ENCODE measurements at places on chromosomes 11 and 22. TPM values are rescaled to one million over a fixed set of nuclear protein-coding genes. Genes with fewer than 3 reads are reported as not detected.

GRCh38 chr11:116541460-116541859 is 231.3 kb downstream of the BUD13 start:
- no peak for DNase-seq

- no peak for DNase-seq
Measured at GRCh38 chr22:39204216-39204615, 40.6 kb downstream of the PDGFB start.

DNA sequence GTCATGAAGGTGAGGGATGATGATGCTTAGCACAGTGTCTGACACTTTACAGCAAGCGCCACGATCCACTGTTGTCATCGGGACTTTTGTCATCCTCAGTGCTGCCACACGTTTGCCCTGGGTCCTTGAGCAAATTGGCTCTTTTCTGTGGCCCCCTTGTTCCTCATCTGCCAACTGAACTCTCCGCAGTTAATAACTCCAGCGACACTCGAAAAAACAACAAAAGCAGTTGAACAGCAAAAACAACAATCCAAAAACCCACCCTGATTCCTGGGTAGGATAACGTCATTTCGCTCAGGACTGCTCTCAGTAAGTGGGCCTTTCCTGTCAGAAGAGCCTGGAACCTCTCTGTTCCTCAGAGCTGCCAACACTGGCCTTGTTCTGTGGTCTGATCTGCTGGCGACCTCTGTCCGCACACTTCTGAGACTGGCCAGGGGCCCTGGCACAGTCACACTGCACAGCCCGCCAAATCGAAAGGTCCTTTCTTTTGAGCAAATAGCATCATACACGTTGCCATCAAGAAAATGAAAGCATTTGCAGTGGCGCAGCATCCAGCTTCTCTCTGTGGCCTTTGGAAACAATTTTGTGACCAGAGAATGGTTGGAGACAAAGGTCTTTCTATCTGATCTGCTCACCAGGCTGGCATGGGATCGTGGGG is 79.9 kb upstream of the SYT13 start:
- no peak for DNase-seq

- no peak for DNase-seq
Measured at GRCh38 chr11:68082481-68082880, 38.7 kb downstream of the CHKA start.

DNA sequence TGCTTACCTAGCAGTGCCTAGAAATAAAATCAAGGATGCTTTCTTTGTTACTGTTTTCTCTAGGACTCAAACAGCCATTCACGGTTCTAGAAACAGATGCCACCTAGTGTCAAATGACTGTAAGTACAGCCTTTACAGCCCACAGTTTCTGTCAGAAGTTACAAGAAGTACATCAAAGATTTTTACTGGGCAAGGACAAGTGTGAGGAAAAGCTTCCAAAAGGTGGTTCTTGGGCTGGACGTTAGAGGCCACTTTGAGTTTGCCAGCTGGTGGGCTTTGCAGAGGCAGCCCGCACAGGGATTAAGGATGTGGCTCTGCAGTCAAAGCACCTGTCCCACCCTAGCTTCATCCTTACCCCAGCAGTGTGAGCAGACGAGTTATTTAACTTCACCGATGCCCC is 6.9 kb downstream of the KMT5B start:
- DNase-seq = no peak

DNA sequence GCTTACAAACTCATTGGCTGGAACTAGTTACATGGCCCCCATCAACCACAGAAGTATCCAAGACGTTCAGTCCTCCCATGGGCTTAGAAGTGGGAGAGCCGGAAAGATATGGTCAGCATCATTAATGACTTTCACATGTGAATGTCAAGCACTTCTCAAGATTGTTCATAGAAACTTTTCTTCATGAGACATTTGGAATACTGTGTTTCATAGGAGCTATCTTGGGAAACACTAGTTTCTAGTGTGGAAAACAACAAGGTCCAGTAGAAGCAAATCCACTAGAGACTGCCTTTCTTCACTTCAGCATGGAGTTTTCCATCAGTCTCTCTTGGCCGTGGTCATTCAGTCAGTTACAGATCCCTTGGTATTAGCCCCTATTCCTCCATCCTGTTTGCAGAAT is 160.9 kb downstream of the C11orf91 start:
- no peak for DNase-seq

DNA sequence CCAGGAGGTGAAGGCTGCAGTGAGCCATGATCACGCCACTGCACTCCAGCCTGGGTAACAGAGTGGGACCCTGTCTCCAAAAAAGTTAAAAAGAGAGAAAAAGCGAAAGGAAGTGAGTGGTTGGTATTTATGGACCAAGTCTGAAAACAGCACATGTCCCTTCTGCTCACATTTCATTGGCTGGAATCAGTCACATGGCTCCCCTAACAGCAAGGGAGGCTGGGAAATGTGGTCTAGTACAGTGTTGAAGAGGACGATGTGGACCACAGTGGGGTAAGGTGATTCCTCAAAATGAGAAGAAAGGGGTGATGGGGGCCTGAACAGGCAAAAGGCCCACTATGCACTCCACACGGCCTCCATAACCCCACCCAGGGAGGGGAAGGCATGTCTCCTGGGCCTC is 32.5 kb upstream of the SMTN start:
- DNase-seq = no peak

GRCh38 chr11:68302670-68303069 is 9.7 kb upstream of the LRP5 start:
- peak; percentile 88 for DNase-seq

Gene TESMIN
- 12.9 TPM for total RNA-seq

Gene MS4A7
- total RNA-seq = 9.8 TPM

Gene OSBPL5
- total RNA-seq = 48.7 TPM

Gene GLB1L3
- not detected for total RNA-seq
